ENCODE measurements at places on chromosomes 12 and 14.

- no peak for DNase-seq
Measured at GRCh38 chr12:132488127-132489077, 1.5 kb upstream of the FBRSL1 start.

GRCh38 chr12:6529291-6529737 lies 5.0 kb upstream of the GAPDH start:
- no peak for DNase-seq

DNA sequence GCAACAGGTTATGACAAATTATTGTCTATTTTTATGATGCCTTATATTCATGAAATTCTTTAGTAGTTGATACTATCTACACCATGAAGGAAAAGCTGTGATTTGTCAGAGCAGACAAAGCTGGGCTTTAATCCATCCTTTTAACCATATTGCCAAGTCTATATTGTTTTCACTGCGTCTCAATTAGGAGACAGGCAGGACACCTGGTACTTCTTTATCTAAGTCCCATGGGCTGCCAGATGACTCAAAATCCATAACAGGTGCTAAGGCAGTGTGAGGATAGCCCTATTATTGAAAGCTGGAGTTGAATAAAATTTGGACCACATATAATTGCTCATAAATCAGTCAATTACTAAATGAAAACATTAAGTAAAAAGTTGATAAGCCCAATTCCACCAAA lies 22.6 kb downstream of the INSM2 start:
- no peak for DNase-seq

- DNase-seq: no peak
Measured at GRCh38 chr12:117064049-117064448, 35.2 kb downstream of the TESC start.

GRCh38 chr14:96798956-96799355 lies 1.8 kb downstream of the VRK1 start:
- DNase-seq: no peak

DNA sequence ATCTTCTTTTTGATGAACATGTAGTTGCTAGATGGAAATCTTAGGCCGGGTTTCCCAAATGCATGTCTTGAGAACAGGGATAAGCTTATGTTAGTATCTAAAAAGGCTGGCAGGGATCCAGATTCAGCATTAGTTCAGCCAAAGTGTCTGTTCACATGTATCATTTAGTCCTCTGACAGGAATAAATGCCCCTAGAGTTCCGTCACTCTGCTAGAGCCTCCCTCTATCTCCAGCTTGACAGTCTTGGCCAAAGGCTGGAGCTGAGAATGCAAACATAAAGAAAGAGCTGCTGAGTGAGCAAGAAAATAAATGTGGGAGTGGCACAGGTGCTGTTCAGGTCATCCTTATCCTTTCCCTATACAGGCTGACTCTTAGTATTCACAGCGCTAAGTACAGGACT lies 13.8 kb upstream of the NELL2 start:
- no peak for DNase-seq

DNA sequence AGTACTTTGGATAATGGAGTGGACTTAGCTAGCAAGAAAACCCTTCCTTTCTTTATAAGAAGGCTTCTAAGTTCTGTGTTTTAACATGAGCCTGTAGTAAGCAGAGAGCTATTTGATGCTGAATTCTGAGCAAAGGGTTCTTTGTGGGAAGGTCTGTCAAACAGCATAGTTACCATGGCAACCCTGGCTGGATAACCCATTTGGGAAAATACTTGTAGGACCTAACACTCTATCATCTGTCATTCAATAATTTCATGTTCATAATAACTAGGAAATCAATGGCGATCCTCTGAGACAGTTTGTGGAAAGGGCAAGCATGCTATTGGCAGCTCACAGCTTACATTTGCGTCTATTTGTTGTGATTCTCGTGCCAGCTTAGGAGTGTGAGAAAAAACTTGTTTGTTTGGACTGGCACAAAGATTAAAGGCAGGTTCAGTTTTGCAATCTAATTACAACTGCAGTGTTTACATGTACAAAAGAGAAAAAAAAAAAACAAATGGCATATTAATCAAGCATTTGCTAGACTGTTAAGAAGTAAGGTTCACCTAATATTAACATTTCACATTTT lies 219.2 kb downstream of the PDZRN4 start:
- DNase-seq: no peak

DNA sequence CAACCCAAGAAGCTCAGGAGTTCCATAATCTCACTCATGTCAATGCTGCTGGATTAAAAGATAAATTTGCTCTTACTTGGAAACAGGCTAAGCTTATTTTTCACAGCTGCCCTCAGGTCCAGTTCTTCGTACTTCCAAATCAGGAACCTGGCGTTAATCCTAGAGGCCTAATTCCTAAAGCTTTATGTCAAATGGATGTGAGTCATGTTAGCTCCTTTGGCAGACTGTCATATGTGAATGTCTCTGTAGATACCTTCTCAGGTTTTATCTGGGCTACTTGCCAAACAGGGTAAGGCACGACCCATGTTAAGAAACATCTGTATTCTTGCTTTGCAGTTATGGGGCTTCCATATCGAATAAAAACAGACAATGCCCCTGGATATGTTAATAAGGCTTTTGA lies 504.6 kb downstream of the ALG10 start:
- DNase-seq: no peak

DNA sequence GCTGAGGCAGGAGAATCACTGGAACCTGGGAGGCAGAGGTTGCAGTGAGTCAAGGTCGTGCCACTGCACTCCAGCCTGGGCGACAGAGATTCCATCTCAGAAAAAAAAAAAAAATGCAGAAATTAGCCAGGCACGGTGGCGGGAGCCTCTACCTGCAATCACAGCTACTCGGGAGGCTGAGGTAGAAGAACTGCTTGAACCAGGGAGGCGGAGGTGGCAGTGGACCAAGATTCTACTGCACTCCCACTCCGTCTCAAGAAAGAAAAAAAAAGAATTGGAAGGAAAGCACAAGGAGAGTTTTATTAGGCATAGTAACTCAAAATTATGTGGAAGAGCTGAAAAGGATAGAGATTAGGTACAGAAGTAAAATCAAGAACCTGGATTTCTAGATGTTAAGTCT lies 20.8 kb upstream of the AMHR2 start:
- DNase-seq: no peak

- no peak for DNase-seq
Measured at GRCh38 chr14:25032092-25032784, 17.7 kb downstream of the STXBP6 start.

- DNase-seq: no peak
Measured at GRCh38 chr12:98149270-98149669, 366.1 kb upstream of the TMPO start.

DNA sequence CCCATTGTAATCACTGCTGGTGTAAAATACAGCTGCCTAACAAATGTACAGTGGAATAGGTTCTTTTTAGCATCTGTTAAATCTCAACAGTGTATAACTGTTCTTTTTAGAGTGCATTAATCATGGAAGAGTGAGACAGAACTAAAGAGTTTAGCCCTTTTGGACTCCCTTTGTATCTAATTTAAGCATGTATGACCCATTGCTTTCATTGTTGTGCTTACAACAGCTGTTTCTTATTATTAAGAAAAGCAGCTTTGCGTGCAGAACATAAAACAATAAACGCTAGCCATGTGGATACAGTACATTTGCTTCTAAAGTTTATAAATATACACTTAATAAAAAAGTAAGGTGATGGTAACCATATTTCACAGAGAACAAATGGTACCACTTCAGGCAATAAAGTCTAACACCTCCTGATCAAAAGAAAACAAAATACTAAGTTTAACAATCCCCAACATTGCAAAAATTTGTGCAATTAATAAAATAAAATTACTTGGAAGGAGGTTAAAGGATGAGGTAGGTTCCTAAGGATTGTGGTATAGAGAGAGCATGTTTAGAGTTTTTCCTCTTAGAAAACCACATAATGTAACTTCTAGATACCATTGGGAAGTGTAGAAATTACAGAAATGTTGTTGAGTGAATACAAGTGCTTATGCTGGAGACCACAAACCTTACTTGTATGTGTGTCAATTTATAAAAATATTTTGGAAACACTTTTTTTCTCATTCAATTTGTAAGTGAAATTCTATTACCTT lies 448.7 kb downstream of the SLC6A15 start:
- no peak for DNase-seq

DNA sequence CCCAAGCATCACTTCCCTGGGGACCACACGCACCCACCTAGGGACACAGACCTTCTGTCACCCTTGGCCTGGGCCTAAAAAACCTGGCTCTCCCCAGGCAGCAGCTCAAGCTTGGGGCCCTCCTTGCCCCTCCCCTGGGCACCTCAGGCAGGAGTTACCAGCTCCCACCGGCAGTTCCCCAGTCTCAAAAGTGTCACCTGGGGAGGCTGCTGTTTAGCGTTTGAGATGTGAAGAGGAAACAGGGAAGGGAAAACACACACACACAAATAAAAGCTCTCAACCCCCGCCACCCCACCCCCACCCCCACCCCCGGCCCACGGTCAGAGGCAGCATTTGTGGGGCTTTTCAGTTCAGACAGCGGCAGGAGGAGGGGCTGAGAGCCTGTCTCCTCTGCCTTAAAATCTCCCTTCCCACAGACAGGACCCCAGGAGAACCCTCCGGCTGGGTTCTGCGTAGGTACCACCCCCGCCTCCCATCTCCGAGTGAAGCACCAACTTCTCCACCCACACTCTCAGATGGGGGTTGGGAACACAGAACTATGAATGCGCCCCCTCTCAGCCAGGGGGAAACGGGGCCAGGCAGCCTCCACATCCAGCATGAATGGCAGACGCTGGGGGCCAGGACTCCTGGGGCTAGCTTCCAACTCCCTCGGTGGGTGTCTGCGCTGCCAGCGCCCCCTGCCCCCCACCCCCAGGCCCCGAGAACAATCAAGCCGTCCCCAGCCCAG lies 3.0 kb downstream of the NCOR2 start:
- no peak for DNase-seq

DNA sequence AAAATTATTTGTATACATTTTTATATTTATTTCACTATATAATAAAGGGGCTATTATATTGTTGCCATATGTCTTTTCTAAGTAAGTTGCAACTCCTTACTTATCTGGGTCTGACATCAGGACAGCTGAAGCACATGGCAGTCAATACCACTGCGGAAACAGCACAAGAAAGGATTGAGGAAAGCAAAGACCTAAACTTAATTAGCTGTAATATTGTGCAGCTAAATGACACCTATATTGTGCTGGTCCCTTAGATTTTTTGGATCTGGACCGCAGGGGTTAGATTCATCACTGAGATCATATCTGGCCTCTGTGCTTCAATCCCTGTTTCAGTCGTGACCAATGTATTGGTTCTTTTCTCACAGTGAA lies 359.6 kb upstream of the DIO2 start:
- no peak for DNase-seq

- DNase-seq: no peak
Measured at GRCh38 chr14:58641509-58641908, 3.7 kb downstream of the DACT1 start.

- peak; percentile 14 for DNase-seq
Measured at GRCh38 chr12:13941258-13942249, 39.8 kb downstream of the GRIN2B start.

DNA sequence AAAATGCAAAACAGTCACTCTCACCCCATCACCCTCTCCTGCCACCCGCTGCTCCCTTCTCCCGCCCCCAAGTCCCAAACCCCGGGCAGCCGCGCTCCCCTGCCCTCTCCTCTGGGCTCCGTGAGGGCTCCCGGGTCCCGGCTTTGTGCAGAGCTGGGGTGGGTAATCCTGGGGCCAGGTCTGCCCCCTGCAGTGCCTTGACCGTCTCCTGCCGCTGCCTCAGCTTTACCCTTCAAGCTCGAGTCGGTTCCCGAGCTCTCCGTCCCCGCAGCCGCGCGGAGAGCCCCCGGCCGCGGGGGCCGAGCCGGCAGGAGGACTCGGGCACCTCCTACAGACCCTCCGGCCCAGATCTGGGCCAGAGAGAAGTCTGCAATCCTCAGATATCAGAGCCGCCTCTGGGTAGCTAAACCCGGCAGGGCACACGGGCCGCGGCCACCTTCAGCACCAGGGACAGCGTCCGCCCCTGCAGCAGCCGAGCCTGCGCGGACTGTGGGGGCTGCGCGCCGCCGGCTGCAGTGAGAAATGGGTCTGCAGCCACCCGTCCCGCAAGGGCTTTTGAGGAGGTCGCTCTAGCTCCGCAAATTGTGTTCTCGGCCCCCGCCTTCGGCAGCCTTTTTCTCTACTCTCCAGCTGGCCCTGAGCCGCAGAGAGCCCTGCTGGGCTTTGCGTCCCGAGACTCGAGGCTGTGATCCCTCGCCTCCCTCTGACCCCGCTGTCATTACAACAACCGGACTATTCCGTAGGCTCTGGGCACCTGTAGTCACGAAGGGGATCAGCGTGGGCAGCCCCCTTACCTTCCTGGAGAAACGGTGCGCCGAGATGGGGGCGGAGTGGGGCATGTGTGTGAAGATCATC lies 1.2 kb downstream of the PRMT8 start:
- peak; percentile 63 for DNase-seq

- DNase-seq: no peak
Measured at GRCh38 chr14:101602466-101602840, 41.2 kb downstream of the DIO3 start.

DNA sequence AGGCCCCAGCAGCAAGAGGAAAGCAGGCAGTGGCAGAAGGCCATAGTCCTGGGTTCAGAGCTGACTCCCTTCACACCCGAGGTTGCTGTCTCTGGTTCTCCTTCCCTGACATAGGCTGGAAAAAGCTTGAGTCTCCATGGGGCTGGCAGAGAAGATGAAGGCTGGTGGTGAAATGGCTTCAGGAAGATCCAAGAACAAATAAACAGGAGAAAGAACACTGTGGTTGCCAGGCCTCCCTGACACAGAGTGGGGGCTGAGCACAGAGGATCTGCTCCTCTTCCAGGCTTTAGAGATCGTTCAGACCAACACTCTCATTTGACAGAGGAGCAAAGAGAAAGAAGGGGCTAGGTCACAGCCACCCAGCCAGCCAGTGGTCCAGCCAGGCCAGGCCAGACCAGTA lies 14.3 kb downstream of the HDAC7 start:
- no peak for DNase-seq

GRCh38 chr14:89652352-89652751 lies 235.3 kb upstream of the FOXN3 start:
- DNase-seq: no peak

GRCh38 chr12:97560786-97561618 lies 98.4 kb downstream of the RMST start:
- DNase-seq: no peak

DNA sequence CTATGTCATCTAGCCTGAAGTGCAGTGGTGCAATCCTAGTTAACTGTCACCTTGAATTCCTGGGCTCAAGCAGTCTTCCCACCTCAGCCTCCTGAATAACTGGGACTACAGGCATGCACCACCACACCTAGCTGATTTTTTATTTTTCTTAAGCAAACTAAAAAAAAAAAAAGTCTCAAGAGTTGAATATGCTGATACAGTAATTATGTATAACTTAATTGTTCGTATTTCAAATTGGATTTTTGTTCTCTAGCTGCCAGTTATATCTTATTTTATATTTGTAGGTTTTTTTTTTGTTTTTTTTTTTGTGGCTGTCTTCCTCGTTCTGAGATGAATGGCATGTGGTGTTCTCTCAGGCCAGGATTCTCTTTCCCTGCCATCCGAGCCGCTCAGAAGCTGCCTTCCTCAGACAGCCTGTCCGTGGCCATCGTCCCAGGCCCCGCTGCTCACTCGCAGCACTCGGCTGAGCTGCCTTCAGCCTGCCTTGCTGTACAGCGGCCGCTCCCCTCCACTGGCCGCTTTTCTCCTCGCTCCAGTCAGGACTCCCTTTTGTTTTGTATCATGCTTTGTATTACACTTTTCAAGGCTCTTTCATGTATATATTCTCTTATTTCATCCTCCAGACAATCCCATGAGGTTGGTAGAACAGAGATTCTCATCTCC lies 53.3 kb downstream of the WDR20 start:
- DNase-seq: no peak

Measured in GM19239 (cell line).